ENCODE measurements at places on chromosomes 5 and 9.
A peak's percentile ranks its signal among the peaks of the same experiment; 100 is the strongest.

GRCh38 chr9:97109194-97109811, 70.4 kb upstream of the CTSV start:
- DNase-seq = peak; percentile 51

GRCh38 chr9:131593091-131593820, 47.9 kb downstream of the PRRT1B start:
- no peak for DNase-seq

GRCh38 chr5:164869325-164869724, 1363.9 kb downstream of the MAT2B start:
- DNase-seq = no peak

DNA sequence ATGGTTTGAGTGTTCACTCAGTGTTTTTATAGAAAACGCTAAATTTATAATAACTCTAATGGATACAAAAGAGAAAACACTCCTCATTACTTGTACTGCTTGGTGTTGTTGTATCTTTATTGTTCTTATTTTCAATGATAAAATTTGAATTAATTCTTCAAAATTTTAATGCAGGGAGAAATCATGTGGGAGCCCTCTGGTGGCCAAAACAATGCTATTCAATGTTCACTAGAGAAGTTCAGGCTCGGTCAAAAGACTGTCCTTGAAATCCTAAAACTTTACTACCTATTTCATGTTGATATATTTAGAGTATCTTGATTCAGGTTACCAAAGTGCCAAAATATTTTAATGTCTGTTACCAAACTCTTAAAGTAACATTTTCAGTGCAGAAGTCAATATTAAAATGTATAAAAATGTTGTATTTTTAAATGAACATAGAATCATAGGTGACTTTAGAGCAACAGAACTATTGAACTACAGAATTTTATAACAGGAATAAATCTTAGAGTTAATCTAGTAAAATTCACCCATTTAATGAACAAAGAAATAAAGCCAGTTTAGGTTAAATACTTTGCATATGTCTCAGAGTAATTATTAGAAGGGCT, 1259.8 kb downstream of the PTPRD start:
- no peak for DNase-seq

DNA sequence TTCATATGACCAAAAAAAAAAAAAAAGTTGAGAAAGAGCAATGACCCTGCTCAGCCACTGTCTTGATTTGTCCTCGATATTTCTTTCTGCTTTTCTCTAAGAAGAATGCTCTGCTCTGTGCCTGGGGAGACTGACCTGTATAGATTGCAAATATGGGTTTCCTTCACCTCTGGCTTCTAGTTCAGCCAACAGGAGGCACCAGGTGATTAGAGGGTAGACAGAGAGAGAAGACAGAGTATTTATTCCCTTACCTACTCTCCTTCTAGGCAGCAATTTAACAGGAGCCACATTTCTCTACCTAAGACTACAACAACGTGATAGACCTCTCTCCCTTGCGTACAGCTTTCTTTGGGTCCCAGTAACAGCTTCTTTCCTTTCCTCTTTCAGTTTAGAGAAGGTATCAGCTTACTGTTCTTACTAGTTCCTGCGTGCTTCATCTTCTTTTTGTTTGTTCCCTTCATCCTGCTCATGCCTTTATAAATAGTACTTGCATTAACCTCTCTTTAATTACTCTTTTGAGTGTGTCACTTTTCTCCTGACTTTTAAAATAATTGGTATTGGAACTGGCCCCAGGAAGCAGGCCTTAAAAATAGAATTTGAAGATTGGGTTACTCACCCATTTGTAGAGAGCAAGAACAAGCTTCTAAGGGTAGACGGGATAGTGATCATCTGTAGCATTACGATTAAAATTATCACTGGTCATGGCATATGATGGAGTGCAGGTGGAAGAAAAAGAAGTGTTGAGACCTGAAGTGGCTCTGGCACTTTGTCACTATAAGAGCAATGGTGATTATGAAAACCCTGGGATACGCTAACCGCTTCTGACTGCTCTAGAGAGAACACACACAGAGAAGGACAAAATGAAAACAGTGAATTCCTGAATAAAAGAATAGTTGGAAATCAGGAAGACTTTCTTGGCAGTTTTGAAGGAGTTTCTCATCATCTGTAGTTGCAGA, 161.2 kb upstream of the FSTL4 start:
- DNase-seq = no peak

DNA sequence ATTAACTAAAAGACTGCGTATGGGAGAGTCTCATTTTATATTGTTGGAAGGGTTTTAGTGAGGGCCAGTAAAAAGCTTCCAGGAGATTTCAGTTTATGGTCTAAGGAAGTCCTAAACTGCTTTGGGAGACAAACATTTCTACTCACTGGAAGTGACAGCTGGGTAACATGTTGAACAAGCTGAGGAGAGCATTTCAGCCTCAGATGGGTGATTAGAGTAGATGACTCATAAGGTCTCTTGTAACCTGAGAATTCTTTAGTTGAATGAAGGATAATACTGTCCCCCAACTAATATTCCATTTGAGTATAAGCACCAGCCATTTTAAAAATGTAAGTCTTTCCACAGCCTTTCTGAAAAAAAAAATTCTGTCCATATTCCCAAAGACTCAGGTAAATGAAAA, 218.0 kb upstream of the C9orf72 start:
- no peak for DNase-seq

GRCh38 chr9:107869111-107869510, 379.5 kb upstream of the KLF4 start:
- no peak for DNase-seq

DNA sequence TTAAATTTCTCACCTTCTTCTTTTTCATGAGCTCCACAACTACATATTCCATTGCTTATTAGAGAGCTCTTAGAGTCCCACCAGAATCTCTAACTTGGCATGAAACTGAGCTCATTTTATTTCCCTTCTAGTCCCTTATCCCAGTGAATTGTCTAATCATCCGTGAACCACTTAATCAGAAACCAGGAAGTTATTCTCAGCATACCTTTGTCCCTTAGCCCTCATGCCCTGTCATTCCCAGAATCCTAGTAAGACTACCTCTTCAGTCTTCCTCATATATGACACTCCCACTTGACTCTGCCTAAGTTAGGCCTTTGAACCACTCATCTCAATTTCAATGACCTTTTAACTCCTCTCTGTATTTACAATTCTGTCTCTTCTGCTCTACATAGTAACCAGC, 93.0 kb upstream of the PAPPA start:
- no peak for DNase-seq

GRCh38 chr5:146820987-146821386, 57.6 kb downstream of the PPP2R2B start:
- no peak for DNase-seq

DNA sequence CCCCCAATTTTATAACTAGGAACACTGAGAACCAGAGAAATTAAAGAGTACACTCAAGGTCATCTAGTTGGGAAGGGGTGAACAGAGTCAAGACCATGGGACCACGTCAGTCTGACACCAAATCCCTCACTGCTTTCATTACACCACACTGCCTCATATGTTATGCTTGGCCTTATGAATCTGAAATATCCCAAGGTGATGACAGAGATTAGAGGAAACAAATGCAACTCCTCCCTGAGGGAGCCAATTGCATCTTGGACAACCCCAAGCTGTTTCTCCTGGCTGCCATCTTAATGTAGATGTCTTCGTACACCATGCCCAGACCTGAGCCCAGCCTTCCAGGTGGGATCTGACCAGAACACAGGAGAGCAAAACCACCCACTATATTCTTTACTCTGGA, 60.6 kb upstream of the ABCA1 start:
- no peak for DNase-seq
